Stromal cell of bone marrow (primary cell): ENCODE measurements at places on chromosomes 4 and X.

- no peak for DNase-seq
Measured at GRCh38 chr4:121980643-121981042, 28.8 kb upstream of the TRPC3 start.

GRCh38 chr4:38004062-38004461 lies 43.9 kb downstream of the PTTG2 start:
- no peak for DNase-seq

DNA sequence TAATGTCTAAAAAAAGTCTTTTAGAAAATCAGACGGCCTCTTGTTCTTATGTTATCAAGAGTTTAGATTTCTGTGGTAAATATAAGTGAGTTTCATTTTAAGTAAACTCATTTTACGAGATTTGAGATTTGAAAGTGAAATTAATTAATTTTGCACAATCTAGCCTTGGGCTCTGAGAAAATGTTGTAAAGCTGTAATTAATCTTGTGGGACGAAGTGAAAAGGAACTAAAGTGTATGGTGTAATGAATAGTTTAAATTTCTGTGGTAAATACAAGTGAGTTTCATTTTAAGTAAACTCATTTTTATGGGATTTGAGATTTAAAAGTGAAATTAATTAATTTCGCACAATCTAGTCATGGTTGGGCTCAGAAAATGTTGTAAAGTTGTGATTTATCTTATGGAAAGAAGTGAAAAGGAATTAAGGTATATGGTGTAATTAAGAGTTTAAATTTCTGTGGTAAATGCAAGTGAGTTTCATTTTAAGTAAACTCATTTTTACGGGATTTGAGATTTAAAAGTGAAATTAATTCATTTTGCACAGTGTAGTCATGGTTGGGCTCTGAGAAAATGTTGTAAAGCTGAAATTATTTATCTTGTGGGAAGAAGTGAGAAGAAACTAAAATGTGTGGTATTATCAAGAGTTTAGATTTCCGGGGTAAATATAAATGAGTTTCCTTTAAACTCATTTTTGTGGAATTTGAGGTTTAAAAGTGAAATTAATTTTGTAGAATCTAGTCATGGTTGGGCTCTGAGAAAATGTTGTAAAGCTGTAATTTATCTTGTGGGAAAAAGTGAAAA lies 1.6 kb downstream of the SCML1 start:
- DNase-seq, result no peak

DNA sequence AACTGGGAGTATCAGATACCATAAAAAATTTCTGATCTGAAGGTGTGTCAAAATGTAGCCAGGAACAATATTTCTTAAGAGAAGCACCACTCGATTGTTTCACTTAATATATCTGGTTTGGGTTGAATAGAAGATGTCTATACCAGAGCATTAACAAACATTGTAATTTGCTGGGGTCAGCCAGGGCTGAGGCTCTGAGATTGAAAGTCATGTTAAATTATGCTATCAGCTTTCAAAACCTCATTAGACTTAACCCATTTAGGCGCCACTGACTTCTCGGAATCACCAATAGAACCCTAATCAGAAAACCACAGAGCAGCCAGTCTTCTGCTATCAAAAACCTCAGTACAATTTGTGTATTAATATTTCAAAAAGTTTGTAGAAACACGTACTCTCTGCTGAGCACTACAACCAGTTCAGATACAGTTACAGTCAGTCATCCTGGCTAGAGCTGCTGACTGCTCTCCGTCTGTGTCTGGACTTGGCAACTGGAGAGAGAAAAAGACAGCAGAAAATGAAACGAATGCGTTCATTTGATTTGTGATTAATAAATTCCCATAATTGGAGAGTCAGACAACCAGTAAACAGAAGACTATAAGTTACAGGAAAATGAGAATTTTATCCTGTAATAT lies 848.6 kb upstream of the PABPC4L start:
- DNase-seq, result peak; percentile 8

GRCh38 chr4:2949782-2950125 lies 13.5 kb downstream of the NOP14 start:
- DNase-seq, result no peak

DNA sequence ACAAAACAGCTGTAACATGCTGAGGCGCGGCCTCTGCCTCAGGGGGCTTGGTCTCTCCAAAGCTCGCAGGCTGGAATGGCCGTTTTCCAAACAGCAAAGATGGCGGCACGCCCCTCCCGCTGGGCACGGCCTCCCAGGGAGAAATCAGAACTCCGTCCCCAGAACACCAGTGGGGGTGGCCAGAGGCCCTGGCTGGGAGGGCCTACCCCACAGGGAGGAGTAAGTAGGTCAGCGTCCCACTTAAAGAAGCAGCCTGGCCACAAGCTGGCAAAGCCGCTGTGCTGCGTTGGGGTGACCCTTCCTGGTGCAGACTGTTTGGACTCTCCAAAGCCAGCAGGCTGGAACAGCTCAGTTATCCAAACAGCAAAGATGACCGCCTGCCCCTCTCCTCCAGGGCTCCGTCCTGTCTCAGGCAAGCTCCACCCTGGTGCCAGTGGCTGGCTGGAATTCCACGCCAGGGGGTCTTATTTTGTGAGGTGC lies 862.8 kb downstream of the TRIML1 start:
- DNase-seq, result no peak

GRCh38 chr4:157389741-157390140 lies 169.2 kb downstream of the GRIA2 start:
- no peak for DNase-seq

- DNase-seq, result peak; percentile 24
Measured at GRCh38 chr4:47032405-47033106, 1.2 kb downstream of the GABRB1 start.

- no peak for DNase-seq
Measured at GRCh38 chr4:149343614-149344013, 472.0 kb downstream of the IQCM start.

DNA sequence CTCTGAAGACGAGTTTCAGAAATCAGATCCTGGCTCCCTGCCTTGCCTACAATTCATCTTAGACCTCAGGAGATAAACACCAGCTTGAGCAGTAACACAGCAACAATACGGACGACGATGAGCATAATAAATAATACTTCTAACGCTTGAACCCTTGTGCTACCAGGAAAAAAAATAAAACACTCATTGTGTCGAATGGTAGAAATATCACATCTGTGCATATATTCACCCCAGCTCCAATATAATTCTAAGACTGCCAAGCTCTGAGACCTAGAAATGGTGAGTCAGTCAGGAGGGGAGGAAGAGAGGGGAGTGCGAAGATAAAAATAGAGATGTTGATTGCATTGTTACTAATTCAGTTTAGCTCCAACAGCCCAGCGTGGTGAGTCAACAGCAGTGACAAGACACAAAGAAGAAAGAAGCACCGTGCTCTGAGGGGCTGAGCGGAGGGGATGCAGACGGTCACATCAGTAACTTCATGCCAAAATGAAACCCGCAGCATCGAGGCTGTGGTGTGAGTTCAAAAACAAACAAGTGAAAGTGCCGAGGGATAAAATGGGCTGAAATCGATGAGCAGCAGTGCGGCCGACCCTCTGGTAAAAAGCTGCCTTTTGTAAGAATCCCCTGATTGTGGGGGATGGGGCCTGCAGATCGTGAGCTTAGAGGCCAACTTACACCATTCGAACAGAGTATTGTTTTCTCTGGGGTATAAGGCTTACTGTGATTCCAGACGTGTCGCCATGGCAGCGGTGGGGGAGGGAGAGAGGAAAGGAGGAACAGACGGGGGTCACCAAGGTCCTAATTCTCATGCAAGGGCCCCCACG lies 150.4 kb downstream of the MGST2 start:
- DNase-seq, result peak; percentile 60

DNA sequence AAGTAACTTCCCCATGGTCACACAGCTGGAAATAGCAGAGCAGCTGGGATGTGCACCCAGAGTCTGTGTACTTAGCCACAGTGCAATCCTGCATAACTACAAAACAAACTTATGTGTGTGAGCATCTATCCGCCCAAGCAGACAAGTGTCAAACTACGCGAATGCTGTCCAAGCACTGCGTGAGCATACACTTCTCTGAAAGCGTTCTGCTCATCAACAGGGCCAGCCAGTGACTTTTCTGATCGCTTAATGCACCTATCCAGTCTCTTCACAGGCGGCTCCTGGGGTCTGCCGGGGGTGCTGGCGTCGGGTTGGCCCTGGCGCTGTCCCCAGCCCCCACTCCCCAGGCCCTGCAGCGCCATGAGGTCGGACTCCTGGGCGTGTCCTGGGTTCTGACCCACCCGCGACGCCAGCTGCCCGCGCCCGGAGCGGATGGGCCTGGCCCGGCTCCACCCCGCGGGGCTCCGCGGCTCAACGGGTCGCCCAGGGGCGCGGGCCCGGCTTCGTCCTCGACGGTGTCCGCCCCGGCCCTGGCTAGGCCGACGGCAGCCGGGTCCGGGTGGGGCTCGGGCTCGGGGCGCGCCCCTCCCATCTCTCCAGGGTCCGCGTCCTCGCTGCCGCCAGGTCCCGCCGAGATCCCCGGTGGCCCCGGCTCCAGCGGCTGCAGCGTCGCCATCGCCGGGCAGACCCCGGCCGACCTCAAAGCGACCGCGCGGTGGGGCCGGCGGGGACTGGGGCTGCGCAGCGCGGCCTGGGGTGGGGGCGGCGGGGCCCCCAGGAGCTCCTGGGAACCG lies 1.3 kb upstream of the ZNF141 start:
- DNase-seq, result no peak

- no peak for DNase-seq
Measured at GRCh38 chr4:89899152-89899551, 4.5 kb downstream of the MMRN1 start.
